ENCODE measurements at places on chromosomes 3 and 15.

DNA sequence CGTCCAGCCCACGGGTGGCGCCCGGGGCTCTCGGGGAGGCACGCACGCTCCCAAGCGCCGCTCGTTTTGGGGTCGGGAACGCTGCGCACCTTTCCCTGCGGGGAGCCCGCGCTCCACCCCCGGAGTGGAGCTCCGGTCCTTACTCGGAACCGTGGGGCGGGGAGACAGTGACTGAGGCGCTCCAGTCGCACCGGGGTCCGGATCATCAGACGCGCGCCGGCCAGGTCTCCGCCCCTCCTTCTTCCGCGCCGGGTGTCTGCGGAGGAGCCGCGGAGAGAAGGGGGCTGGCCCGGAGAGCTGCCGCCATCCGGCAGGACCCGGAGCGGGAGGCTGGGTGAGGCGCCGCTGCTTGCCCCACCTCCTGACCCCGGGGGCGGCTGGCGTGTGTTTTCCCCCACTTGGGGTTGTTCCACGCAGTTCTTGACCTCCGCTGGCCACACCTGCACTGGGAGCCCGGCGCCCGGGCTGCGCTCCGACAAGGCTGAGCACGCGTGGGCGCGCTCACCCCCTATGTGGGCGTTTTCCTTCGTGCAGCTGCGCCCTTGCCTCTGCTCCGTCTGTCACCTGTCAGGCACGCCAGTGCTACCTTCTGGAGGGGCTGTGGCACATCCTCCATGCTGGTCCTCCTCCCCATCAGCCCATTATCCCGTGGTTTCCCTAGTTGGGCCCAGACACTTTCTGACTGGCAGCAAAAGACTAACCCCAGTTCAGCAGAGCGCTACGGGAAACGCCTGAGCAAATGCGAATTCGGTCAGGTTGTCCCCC, at the start of gene MCF2L2:
Gene MCF2L2 (minus strand): TSS at position 173 of the 765 bp plus-strand sequence. CDS start 642 bp downstream, outside the sequence.
- peak; percentile 88 for DNase-seq

DNA sequence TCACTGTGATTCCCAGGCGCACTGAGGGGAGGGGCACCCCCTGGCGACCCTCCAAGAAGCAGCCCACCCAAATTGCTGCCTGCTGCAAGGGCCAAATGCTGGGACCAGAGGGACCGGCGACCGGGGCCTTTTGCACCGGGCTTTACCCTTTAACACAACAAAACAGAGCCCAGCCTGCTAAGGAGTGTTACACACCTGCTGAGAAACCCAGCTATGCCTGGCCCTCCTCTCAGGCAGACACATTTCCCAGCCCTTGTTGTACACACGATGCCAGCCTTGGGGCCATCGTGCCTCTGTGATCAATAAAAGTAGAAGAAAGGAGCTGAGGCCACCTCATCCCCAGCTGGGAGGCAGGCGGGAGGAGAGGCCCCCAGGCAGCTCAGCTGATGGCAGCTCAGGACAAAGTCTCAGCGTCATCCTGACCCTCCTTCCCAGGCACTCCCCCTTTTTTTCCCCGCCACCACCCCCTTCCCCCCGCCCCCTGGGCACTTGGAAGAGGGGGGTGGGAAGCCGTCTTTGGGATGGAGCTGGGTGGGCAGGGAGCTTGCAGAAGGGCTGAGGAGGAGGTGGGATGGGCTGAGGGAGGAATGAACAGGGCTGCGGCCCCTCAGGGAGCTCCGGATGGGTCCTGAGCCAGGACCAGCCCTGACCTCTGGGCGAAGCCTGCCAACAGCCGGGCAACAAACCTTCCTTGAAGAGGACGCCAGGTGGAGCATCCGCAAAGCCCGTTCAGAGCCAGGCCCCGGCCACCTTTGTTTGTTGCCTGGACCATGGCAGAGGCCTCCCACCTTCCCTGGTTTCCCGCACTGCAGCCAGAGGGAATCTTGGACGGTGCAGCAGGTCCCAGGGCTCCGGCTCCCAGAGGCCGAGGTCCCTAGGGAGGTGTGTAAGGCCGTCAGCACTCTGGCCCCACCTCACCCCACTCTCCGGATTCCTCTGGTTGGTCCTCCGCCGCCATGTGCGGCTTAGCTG, 45.9 kb upstream of the SEC61A1 start:
- peak; percentile 24 for DNase-seq

GRCh38 chr3:72397586-72397985, 450.7 kb downstream of the SHQ1 start:
- no peak for DNase-seq

GRCh38 chr3:188085584-188086560, 68.1 kb upstream of the LPP start:
- no peak for DNase-seq

DNA sequence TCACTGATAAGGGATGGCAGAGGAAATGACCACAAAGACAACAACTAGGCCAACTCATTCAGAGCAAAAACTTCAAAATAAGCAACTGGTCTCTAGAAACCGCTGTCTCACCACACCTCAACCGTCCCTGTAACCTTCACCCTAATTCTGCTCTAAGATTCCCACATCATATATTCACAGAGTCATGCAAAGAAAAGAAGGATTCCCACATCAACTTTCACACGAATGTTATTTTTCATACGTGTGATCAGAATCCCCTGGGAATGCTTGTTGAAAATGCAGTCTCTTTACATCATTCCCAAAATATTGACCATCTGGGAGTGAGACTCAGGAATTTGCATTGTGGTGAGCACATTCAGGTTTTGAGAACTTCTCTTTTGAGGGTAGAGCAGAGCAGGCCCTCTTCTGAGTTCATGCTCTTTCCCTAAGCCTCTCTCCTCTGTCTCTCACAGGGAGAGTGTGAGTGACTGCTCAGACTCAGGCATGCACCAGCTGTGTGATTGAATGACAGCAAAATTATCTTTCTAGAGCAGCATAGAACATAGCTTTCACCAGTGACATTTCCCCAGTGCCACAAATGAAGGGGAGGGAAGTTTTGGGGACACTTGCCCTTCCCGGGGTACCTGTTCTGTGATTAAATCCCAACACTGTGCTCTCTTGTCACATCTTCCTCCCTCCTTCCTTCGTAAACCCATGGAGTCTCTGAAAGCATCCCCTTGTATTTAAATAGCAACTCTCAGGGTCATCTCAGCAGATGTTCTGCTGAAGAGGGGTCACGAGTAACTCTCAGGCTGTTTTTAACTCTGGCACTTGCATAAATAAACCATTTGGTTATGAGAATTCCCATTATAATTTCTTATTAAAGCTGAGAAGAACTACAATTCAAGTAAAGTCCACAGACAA, 170.9 kb downstream of the PLCL2 start:
- no peak for DNase-seq

DNA sequence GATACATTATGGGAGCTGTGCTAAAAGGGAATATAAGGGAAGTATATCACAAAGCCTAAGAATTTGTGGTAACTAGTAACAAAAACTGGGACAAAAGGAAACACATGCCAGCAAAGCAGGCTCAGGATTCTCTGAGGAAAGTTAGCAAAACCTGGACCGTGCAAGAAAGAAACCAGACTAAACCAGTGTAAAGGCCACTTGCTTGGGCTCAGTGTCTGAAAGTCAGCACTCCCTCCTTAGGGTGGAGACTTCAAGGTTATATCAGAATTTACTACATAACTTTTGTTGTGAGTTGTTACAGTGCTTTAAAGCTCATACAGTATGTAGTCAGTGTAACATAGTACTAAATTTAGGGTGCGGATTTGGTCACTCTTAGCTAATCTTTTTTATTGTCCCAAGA, 269.9 kb upstream of the GADL1 start:
- DNase-seq = no peak

- no peak for DNase-seq
Observed at GRCh38 chr3:111547631-111548030, 5.6 kb downstream of the CD96 start.

GRCh38 chr3:147756476-147756875, 347.3 kb downstream of the ZIC1 start:
- no peak for DNase-seq

- DNase-seq = peak; percentile 14
Observed at GRCh38 chr3:154089421-154090420, 31.5 kb upstream of the ARHGEF26 start.

GRCh38 chr15:57521503-57521902, 70.2 kb upstream of the MYZAP start:
- DNase-seq = no peak

- no peak for DNase-seq
Observed at GRCh38 chr15:47963265-47963664, 157.5 kb upstream of the SLC24A5 start.

- no peak for DNase-seq
Observed at GRCh38 chr3:40827942-40828688, 303.4 kb downstream of the ZNF621 start.

DNA sequence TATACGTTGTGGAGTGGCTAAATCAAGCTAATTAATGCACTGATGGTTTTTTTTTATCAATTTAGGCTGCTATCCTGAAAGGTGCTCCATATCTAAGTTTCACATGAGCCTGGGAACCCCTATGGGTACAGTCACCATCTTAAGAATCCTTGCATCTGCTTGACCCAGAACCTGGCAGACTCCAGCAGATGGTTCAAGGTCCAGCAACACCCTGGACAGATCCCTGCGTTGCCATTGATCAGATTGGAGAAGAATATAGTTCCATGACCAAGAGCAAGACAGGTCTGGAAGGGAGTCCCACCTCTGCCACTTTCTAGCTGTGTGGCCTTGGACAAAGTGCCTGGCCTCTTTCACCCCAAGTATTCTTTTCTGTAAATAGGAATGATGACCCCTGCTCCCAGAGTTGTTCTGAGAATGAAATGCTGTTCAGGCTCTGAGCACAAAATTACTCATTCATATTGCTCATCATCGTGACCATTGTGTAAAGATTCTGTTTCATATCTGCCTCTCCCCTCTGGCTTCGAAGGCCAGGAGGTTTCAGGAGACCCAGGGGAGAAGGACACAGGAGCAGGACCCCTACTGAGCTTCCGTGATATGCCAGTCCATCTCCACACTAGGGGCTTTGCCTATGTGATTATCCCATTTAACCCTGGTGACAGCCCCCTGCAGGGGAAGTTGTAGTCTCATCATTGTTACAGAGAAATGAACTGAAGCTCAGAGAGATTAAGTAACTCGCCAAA, 30.0 kb upstream of the TSEN2 start:
- DNase-seq = no peak

DNA sequence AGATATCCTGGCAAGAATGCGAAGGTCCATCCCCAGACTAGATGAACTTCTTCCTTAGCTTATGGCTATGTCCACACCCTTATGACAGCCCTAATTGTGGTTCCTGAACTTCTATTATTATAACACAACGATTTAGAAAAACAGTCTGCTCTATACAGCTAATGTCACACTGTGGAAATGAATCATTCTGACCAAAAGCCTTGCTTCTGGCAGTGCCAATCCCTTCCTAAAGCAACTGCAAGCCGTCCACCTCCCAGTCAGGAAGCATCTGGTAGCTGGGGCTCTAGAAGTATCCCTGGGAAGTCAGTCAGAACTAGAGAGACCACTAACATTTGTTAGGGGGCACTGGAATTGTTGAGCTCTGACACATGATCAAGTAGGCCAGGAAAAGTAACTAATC, 45.0 kb downstream of the MYO5A start:
- DNase-seq = no peak

- no peak for DNase-seq
Observed at GRCh38 chr3:53704363-53704725, 141.9 kb downstream of the CHDH start.

- no peak for DNase-seq
Observed at GRCh38 chr15:72353266-72353665, 22.5 kb downstream of the HEXA start.

GRCh38 chr3:28326458-28326926, 22.0 kb upstream of the ZCWPW2 start:
- no peak for DNase-seq

DNA sequence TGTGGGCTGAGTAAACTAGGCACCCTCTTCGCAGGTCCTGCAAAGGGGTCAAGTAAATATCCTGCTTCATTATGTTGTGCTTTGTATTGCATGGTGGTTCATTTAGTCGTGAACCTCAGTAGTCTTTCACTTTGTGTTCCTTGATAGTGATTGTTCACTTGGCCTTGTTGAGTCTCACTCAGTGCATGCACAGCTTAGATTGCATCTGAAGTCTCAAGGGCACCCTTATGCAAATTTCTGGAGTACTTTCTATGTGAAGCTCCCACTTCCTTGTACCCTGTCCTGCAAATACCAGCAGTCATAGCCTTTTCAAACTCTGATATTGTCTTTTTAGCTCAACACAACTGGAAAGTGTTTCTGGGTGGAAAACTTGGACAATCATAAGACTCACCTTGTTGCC, 519.2 kb downstream of the NAALADL2 start:
- DNase-seq = no peak

DNA sequence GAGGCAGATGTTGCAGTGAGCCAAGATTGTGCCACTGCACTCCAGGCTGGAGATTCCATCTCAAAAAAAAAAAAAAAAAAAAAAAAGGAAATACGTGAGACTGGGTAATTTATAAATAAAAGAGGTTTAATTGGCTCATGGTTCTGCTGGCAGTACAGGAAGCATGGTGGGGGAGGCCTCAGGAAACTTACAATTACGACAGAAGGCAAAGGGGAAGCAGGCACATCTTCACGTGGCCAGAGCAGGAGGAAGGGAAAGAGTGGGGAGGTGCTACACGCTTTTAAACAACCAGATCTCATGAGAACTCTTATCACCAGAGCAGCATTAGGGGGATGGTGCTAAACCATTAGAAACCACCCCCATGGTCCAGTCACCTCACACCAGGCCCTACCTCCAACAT, 138.2 kb upstream of the IL12A start:
- DNase-seq = no peak

DNA sequence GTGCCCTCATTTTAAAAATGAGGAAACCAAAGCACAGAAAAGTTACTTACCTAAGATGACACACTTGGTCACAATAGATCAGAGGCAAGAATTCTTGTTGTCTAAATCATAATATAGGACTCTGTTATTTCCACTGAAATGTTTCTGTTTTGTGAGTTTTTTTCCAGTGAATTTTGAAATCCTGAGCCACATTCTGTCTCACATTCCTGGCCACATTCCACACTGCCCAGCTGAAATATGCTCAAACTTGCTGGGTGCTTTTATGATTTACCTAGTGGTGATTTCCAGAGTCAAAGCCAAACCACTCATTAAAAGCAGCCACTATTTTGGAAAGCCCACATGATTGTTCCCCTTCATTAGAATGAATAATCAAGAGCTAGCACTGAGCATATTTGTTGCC, 82.3 kb upstream of the NPHP3 start:
- DNase-seq = no peak

DNA sequence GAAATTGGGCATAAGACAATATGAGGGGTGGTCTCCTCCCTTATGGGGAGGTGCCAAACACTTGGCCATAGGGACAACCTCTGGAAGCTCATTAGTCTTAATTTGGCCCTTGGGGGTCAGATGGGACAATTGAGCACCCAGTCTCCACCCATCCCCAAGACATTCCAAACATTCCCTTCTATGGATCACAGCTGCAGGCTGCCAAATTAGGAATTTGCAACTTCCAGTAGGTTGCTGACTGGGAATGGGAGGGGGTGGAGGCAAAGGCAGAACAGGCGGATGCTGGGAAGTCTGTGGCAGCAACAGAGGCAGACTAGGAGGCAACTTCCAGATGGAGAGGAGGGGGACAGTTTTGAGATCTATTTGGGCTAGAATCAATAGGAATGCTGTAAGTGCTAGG, 1.4 kb upstream of the PDHB start:
- DNase-seq = peak; percentile 29

DNA sequence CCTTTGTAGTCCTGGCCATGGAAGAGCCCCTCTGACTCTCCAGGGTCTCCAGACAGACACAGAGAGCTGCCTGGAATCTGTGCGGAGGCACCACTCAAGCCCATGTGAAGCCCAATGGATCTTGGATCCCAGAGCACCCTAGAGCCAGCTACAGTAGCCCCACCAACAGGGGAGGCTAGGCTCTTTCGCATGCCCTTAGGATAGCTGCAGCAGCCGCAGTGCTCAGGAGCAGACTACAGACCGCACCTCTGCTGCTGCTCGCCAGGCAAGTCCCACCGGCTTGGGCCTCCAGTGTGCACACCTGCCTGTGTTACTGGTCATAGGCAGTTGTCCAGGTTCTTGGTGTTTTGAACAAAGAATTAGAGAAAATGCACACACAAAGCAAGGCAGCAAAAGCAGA, 131.6 kb downstream of the SPATA16 start:
- DNase-seq = no peak

Measured in kidney (tissue), 22 donors.